ENCODE measurements at places on chromosomes 7 and 10.

- no peak for DNase-seq
These were observed 118.2 kb upstream of the CCDC6 start for GRCh38 chr10:60024506-60024905.

GRCh38 chr10:59991661-59992060 is 85.3 kb upstream of the CCDC6 start:
- no peak for DNase-seq

GRCh38 chr7:24975644-24976260 is 4.2 kb downstream of the OSBPL3 start:
- DNase-seq = no peak

DNA sequence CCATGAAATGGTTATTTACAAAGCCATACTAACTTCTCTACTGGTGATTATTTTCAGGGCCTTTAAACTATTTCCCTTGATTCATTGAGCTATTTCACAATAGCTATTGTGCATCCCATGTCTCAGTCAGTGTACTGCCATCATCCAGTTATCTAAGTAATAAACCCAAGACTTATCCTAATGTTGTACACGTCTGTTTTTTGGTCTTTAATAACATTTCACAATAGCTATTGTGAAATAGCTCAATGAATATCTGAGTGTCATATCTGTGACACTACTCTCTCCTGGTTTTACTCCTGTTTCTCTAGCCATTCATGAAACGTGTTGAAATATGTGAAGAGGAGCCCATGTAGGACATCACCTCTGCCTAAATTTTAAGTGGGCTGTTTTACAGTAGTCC is 36.5 kb upstream of the TMEM140 start:
- DNase-seq = no peak

DNA sequence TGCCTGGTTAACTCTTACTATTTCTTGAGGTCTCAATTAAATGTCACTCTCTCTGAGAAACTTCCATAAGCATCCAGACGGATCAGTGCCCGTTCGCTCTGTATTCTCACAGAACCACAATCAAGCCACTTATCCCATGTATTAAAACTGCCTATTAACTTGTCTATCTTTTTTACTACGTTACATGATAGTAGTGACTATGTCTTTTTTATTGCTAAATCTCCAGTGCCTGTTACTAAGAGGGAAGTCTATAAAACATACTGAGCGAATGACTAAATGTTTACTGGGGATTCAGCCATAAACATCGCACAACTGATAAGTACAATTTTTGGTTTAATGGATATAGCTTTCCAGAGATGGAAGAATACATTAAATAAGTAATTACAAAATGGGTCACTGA is 399.9 kb downstream of the NXPH1 start:
- DNase-seq = no peak

DNA sequence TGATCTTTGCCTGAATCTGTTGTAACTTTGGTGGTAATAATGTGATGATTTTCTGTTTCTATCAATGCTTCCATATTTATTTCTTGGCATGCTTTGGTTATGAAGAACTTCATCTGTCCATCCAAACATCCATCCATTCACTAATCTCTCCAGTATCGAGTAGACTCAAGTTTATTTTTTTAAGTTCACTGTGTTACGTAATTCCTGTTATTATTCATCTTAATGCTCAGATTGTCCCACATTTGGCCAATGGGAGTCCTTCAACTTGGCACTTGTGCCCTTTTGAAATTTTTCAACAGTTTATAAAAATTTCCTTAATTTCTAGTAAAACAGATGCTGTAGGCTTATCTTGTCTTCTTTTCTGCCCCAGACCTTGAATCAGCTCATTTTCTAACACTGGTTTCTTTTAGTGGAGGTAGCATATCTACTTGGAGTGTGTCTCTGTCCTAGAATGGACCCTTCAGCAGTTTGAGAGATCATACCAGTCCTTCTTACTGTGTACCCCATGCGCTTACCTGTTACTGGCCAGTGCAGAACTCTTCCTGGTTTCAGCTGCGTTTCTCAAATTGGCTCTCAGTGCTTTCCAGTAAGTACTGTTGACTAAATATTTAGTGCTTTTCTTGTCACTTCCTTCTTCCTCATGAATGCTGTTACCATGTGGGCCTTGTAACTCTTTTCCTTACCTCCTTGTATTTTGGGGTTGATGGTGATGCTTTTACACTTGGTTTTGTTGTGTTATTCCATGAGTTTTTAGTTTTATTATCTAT is 100.8 kb downstream of the MLLT10 start:
- no peak for DNase-seq

- DNase-seq = no peak
These were observed 4.4 kb upstream of the VSTM4 start for GRCh38 chr10:49119746-49120145.

DNA sequence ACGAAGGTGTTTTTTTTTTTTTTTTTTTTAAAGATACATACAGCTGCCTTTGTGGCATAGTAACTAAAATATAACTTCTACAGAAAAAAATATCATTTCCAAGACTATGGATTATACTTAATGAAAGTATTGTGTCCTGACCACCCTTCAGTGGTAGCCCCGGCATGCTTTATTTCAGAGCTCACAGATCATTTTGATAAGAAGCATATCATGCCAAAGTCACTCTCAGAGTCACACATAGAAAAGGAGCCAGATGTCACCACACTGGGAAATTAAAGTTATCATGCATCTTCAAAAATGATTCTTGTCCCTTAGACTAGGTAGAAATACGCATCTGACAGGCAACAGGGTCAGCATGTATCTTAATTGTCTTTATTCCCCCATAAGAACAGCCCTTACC is 3.0 kb downstream of the ADARB2 start:
- no peak for DNase-seq

- no peak for DNase-seq
These were observed at the start of gene PLAC9 for GRCh38 chr10:80132299-80133139. PLAC9 (plus strand) TSS chr10:80132730; CDS start chr10:80132763, 33 bp downstream.

DNA sequence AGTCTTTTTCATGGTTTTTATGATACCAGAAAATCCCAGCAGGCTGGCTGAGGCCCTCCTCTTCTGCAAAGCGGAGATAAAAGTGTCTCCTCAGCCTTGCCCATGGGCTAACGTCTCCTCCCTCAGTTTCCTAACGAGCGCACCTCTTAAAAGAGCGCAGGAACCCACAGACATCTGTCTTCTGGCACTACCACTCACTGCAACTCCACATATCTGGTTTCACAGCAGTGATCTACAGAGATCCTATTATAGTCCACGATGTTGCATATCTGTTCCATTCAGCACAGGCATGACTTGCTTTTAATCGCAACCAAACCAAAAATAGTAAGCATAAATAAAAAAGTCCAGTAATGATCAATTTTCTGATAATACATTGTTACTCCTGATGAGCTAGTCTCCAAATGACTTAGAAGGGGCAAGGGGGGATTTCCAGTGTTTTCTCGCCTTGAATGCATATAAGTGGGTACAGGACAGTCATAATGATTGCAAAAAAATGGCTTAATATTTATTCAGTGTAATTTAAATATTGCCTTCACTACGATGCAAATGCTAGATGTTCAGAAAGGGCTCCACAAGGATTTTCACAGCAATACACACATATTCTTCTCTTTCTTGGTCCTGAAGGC is 20.9 kb downstream of the ANKRD22 start:
- no peak for DNase-seq

GRCh38 chr7:80624763-80625162 is 13.7 kb upstream of the CD36 start:
- no peak for DNase-seq

GRCh38 chr10:119477444-119477843 is 65.1 kb downstream of the RGS10 start:
- no peak for DNase-seq

DNA sequence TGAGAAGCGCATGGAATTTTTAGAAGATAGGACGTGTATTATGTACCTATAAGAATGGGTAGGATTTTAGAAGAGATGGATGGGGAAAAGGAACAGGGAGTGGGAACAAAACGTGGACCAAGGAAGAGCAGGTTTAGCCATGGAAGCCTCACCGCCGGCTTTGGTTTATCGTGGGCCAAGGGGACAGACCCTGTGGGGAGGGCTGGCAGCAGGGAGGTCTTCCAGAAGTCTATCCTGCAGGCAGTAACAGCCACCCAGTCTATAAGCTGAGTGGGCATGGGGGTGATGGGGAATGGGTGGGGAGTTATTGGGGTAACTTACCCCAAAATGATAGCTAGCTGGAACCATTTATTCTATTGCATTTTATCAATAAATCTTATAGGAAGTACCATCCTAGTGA is 44.9 kb downstream of the IKZF1 start:
- no peak for DNase-seq

DNA sequence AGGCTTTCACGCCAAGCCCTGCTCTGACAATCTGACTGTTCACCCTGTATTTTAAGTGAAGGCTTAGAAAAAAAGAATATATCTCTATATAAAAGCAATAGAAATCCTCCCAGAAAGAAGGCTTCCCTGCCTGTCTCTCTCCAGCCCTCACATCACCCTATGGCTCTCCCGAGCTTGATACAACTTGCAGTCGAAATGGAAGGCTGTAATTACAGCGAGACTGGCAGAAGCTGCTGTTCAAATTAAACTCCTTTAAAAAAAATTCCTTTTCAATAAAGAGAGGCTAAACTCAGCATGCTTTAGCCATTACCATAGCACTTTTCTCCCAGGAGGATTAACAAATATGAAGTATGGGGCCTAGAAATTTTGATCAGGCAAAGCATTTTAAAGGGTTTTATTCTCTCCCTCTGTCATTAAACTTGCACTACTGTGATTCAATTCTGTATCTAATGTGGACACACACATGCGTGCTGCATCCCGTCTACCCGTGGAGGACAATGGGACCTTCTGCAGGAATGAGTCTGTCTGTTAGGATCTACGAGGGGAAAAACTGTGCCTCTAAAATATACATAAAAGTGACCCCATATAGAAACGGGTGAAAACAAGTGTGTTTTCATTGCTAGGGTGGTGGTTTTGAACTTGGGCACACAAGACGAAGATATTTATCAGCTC is 223.8 kb downstream of the USP6NL start:
- DNase-seq = no peak

DNA sequence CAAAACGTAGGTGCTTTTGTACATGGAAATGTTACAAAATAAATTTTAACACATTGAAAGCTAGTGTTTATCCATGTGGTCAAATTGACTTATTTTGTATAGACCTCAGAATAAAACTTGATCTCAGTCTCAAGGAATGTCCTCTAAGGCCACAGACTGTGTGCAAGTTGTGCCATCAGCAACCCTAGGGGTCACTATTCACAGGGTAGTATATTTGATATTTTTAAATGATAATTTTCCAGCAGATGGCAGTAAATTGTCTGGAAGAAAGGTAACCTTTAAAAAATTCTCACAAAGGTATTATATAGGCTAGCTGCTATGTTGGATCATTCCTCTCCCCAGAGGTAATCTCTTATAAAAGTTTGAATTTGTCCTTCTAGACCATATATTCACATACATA is 12.9 kb upstream of the SNX10 start:
- DNase-seq = no peak

- DNase-seq = no peak
These were observed 73.2 kb upstream of the ST8SIA6 start for GRCh38 chr10:17527514-17528146.

DNA sequence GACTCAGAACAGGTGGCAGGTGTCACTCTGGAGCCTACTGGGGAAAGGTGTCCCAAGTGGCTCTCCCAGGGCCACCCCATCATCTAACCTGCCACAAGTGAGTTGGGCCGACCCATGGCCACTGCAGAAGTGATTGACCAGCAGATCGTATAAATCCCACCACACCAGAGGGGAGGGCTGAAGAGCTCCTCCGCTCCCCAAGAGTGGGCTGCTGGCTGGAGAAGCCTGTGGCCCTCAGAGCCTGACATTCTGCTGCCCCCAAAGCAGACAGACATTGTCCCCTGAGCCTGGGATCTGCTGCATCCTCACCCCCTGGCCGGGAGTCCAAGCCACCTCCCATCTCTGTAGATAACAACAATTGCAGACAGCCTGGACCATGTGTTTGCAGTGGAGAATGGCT is 36.7 kb downstream of the ANXA8 start:
- DNase-seq = no peak

DNA sequence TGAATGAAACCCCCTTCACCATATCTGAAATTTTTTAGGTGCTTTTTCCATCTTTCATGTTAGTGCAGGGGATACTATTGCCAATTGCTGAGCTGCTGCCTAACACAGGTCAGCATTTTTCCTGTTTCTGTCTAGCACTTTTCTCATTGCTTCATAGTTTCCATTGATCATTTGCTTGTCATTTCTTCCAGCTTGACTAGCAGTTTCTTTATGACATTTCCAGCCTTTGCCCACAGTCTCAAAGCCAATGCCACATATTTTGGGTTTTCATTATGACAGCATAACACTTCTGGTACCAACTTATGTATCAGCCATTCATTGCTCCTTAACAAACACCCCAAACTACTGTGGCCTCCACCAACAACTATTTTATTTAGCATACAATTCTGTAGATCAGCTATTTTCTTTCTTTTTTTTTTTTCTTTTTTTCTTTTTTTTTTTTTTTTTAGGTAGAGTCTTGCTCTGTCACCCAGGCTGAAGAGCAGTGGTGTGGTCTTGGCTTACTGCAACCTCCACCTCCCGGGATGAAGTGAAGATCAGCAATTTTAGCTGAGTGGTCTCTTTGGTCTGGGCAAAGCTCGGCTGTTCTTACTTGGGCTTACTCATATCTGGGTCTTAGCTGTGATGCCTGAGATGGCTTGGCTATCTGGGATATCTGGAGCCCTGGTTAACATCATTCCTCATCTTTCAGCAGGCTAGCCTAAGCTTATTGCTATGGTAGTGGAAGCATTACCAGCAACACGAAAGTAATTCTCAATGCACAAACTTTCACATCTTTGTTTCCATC is 102.3 kb downstream of the EPC1 start:
- DNase-seq = peak; percentile 34

GRCh38 chr7:116740755-116741462 is 68.9 kb downstream of the MET start:
- no peak for DNase-seq

DNA sequence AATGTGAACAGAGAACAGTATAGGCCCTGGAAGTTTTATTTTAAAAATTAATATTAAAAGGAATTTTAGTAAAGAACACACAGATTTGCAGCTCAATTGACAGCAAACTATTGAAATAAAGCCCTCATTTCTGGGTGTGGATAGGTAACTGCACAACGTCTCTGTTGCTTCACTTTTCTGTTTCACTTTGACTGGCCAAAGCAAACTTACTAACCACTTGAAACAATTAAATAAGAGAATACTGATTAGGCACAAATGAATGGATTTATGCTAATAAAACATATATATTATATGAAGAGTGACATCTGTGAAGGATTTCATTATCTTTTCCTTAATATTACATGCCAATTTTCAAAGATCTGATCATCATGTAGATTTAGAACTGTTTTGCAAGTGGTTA is 11.9 kb downstream of the ZNF804B start:
- no peak for DNase-seq

DNA sequence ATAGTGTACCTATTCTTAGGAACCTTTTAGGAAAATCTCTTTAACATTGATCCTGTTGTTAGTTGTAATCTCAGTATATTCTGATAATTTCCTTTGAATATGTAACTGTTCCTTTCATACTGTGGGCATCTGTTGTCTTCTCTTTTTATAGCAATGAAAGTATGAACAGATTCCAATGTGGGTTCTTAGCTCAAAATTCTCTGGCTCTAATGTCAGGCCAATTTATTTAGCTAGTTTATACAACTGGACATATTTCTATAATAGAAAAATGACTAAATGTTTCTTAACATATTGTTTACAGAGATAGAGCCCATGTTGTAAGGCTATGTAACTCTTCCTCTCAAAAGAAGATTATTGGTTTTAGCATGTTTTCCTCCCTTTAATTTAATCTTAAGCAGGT is 363.2 kb downstream of the AUTS2 start:
- no peak for DNase-seq

GRCh38 chr7:42400961-42401360 is 164.0 kb upstream of the GLI3 start:
- no peak for DNase-seq

Measured in activated CD4-positive, alpha-beta T cell treated with anti-CD3 and anti-CD28 coated beads, Interleukin-2, amount 50 U/mL, for 24 hours (primary cell).